ENCODE measurements at places on chromosomes 5 and 9.

GRCh38 chr9:1319436-1319835 is 269.3 kb downstream of the DMRT2 start:
- DNase-seq = no peak

DNA sequence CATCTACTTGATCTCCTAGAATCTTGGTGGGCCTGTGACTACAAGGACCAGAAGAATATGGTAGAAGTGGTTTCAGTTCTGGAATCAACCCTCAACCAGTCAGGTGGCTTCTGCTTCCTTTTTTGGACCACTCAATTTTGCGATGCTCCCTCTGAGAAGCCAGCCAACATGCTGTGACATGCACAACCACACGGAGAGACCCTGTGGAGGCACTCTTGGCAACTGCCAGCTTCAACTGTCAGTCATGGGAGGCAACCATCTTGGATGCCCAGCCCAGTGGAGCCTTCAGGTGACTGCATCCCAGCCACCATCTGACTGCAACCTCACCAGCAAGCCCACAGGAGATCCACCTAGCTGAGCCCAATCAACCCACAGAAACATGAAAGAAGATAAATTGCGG is 137.3 kb downstream of the FAM114A2 start:
- no peak for DNase-seq

GRCh38 chr5:40484495-40484894 is 195.2 kb upstream of the PTGER4 start:
- no peak for DNase-seq

- DNase-seq = no peak
Observed at GRCh38 chr5:142735323-142736246, 34.6 kb upstream of the ARHGAP26 start.

GRCh38 chr9:134215699-134216448 is 51.5 kb upstream of the RNU6ATAC start:
- DNase-seq = no peak

- no peak for DNase-seq
Observed at GRCh38 chr9:23622396-23622795, 203.6 kb downstream of the ELAVL2 start.

DNA sequence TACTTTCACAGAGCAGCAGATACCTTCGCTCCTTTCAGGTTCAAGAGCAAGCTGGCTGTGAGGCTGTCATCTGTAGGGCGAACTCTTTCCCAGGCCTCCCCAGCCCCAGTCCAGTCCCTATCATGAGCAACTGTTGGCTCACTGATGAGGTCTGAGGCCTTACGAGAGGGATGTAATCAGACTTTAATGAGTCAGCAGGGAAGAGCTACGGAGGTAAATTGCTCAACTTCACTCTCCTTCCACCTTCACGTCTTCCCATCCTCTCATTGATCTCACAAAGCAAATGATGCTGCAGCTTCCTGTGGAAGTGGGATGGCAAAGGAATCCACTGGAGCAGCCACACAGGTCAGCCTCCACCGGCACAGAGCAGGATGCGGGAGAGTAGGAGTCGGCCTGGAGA is 130.7 kb upstream of the TBCA start:
- no peak for DNase-seq

- no peak for DNase-seq
Observed at GRCh38 chr9:20264896-20265295, 357.4 kb downstream of the MLLT3 start.

- no peak for DNase-seq
Observed at GRCh38 chr9:37324691-37325490, 97.6 kb upstream of the GRHPR start.

DNA sequence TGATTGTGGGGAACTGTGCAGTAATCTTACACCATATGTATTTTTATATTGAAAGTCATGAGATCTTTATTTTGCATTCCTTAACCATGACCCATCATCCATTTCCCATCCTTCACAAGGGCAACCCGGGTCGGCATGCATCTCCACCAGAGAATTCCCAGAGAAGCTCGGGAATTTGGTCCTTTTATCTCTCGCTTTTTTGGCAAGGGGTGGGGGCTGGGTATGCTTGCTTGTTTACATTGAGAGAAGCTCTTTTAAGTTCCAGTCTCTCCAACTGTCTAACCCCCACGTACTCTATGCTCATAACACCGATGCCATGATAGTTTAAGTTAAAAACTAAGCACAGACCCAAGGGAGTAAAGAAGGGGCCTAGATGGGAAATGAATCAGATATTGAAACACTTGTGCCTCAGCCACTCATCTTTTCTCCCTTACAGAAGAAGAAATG is 109.9 kb upstream of the NFIB start:
- DNase-seq = no peak

All from stimulated activated CD8-positive, alpha-beta memory T cell treated with anti-CD3 and anti-CD28 coated beads, Interleukin-12 subunit alpha, Interleukin-12 subunit beta, amount 100 ng/mL, for 1 hour (primary cell).